ENCODE measurements at places on chromosomes 11 and 22.

DNA sequence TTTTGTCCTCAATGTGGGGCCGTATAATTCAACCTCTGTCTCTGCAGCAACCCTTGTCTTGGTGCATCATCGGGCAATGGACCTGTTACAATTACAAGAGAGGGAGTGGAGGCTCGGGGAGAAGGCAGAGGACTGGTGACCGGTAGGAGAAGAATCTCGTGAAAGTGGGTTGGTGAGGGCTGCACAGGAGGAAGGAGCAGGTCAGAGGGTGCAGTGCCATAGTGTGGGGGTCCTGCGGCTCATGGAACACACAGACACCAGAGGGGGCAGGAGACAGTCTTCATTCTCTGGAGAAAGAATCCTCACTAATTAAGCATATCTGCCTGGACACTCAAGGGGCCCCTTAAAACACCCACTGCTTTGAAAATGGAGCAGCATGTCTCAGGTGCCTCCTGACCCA lies 174.7 kb upstream of the B3GAT1 start:
- no peak for DNase-seq

DNA sequence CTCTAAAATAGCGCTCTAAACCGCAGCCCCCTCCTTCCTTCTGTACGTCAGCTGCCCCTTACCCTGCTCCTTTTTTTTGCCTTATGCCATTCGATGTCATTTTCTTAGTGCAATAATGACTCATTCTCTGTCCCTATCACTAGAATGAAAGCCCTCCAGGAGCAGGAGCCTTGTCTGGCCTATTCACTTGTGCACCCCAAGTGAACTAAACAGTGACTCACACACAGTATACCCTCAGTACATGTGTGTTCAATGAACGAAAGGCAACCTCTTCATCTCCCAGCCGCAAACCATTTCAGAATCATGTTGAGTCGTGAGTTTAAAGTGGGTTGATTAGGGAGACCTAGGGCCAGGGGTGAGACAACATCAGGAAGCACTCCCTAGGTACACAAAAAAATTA lies 50.7 kb upstream of the SPATA19 start:
- DNase-seq: peak; percentile 51

- peak; percentile 54 for DNase-seq
Measured at GRCh38 chr11:196786-197731, 4.2 kb downstream of the SCGB1C1 start.

DNA sequence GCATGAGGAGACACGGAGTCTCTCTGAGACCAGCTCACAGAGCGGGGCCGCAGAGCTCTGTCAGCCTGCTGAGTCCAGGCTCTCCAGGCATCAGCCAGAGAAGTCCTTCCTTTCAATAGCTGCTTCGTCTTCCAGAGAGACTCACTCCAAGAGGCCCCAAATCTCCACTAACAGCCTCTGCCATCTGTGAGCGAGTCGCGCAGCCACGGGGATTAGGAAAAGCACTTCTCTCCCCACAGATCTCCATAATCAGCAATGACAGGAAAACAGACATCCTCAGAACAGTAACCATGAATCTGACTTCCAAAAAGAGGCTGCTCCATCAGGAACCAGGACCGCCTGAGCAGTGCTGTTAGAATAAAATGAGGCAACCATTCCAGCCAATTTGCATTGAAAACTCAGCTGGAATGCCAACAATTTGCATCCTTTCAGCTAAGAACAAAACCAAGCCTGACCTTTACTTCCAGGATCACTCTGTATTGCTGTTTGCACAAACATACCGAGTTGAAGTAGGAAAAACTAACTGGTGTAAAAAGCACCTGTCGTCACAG lies 65.4 kb downstream of the SMCO4 start:
- DNase-seq: no peak

DNA sequence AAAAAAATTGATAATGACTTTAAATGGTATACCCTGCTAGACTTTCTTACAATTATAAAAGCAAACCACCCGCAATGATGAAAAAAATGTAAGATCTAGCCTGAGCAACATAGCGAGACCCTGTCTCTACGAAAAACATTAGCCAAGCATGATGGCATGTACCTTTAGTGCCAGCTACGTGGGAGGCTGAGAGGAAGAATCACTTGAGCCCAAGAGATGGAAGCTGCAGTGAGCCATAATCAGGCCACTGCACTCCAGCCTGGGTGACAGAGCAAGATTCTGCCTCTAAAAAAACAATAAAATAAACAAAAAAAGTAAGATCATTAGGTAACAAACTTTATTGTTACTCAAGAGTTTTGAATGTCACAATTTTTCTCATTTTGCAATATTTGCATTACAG lies 39.2 kb downstream of the KMT5B start:
- no peak for DNase-seq

DNA sequence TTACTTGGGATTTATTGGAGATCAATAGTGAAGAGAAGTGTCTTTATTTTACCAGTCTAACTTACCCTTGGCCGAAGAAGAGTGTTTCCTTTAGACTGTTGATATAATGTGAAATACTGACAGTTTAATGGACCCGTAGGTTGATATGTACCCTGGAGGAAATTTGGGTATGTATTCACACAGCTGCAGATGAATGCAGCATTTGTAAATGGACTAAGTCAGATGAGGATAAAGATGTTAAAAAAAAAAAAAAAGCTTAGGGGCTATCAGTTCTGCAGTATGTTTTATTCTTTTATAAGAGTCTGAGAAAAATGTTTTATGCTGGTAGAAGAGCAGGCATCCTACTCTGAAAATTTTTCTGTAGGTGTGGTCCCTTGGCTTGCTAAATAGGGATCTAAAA lies 2.7 kb downstream of the REXO2 start:
- DNase-seq: no peak

- no peak for DNase-seq
Measured at GRCh38 chr11:14656536-14657457, 13.2 kb downstream of the PDE3B start.

DNA sequence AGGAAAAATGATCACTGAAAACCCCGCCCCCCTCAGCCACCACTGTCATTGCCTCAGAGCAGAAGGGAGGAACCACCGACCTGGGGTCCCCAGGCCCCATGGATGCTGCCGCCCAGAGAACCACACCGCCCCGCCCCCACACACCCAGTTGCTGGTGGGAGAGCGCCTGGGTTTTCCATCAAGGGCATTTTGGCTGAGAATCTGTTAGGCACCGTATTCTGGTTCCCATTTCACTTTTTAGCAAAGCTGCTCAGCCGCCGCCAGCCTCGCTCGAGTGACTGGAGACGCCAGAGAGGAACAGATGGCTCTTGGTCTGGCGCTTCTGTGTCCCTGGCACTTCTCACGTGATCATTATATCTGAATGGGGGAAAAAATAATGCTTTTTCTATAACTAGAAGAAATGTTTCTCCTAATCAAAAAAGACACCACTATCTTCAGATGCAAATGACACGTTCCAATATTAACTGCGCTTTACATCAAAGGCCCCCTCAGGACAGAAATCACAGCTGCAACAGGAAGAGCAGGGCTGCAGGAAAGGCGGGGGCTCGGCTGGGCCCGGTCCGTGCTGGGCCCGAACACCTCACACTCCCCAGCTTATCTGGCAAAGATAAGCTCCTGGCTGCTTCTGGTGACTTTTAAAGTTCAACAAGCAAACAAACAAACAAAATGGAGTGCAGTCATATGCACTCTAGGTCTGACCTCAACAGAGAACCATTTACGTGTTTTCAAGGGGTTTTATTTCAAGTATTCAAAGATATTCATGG lies 149.8 kb downstream of the MPPED1 start:
- DNase-seq: peak; percentile 13

DNA sequence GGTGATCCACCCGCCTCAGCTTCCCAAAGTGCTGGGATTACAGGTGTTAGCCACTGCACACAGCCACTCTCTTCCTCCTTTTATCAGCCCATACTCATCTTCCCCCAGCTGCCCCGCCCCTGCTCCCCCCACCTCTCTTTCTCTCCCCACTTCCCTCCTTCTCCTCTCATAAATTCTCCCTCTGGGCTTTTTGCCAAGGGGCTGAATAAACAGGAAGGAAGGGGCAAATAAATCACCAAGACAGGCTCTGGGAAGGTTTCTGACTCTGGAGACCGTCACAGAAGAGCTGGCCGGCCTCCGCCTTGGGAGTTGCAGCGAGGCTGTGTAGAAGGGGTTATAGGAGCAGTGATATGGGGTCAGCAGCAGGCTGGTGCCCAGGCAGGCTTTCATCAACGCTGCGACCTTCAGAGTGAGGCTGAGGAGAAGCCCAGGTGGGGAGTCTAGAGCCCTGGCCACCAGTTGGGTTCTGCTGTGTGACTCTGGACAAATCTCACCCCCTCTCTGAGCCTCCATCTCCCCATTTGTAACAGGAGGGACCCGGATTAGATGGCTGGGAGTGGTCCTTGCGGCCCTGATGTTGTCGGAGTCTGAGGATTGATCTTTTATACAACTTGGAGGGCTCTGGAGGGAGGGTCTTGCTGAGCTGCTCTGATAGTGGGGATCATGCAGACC lies 62.6 kb upstream of the RASD2 start:
- no peak for DNase-seq

- DNase-seq: no peak
Measured at GRCh38 chr11:27353593-27354358, 9.2 kb downstream of the CCDC34 start.

DNA sequence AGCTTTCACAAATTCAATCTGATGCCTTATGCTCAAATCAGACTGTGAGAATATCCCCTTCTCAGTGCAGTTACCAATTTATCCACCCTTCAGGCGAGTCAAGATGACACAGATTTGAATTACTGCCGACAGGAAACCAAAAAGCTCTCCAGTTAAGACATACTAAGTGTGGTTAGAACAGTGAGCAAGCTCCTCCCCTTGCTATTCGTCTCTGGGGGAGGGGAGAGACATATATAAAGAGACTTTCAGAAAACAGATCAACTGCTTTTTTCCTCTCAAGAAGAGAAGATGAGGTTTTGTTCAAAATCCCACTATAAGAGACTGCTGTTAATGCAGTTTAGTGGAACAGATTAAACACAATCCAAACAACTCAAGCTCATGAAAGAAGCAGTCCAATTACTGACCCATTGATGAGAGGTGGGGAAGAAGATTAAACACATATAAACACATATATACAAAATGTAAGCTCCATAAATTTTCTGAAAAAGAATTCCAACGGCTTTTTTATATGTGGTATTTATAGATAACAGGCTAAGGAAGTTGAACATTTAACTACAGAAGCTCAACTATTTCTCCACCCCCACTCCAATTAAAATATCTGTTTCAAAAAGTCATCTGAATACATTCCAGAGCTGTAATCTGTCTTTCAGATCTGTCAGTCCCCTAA lies 102.7 kb downstream of the MRTFA start:
- DNase-seq: no peak

- DNase-seq: no peak
Measured at GRCh38 chr22:45799291-45799690, 127.7 kb downstream of the ATXN10 start.

GRCh38 chr11:90585491-90585890 lies 362.6 kb upstream of the CHORDC1 start:
- DNase-seq: no peak

GRCh38 chr11:1779806-1780699 lies 16.3 kb upstream of the CTSD start:
- no peak for DNase-seq

GRCh38 chr11:77051511-77051910 lies 15.3 kb upstream of the CAPN5 start:
- no peak for DNase-seq

- DNase-seq: no peak
Measured at GRCh38 chr11:57819252-57819979, 57.8 kb downstream of the CTNND1 start.

- no peak for DNase-seq
Measured at GRCh38 chr11:132126973-132127899, 756.8 kb downstream of the NTM start.

DNA sequence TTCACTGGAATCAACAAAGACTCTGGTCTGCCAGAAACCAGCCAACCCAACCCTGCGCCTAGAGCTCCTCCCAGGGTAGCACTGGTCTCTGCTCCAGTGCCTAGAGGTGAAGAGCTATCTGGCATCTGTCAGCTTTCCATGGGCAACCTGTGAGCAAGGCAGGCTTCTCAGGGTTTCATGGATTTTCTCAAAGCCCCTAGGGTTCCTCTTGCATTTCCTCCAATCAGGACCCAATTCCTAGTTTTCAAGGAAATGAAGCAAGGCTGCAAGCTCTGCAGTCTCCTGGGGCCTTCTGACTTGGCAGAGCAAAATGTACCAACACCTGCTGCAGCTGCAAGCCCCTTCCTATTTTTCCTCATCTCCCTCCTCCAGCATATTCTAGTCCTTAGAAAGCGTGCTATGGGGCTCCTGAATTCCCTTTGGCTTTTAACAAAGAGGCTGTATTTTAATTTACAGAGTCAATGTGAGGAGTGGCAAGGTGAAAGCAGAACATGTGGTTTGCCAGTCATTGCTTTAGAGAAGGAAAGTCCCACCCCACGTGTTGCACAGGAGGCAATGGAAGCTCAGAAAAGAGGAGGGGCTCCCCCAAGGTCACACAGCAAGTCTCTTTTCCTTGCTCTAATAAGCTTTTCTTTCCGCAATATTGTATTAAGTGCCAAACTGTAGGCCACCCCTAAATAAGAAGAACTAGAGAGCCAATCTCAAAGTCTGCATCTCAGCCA lies 33.0 kb upstream of the RIC3 start:
- DNase-seq: no peak

- DNase-seq: no peak
Measured at GRCh38 chr11:44282620-44283019, 27.3 kb downstream of the ALX4 start.

DNA sequence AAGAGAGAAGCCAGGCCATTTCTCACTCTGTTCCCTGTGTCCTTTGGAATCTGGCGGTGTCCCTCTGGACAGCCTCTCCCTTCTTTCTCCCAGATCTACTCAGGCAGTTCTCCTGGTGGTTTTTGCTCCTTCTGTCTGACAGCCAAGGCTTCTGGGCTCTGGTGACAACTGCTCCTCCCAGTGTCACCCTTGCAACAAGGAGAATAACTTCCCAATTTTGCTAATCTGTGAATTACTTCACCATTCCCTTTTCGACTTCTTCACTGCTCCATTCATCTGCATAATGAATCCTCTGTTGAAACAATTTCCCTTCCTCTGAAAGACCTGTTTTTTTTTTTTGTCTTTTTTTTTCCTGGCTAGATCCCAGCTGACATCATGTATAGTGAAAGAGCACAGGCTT lies 56.3 kb upstream of the PDE3B start:
- no peak for DNase-seq

GRCh38 chr11:46382646-46383403 lies 1.4 kb downstream of the MDK start:
- DNase-seq: no peak

DNA sequence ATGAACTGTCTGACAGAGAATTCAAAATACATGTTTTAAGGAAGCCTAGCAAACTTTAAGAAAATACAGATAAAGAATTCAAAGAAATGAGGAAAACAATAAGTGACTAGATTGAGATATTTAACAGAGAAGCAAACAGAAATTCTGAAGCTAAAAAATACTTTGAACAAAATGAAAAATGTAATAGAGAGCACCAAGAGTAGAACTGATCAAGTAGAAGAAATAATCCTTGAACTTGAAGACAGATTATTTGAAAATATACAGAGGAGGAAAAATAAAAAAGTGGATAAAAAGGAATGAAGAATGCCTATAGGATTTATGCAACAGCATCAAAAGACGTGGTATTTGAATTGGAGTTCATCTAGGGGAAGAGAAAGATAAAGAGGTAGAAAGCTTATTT lies 101.9 kb upstream of the OR4B1 start:
- DNase-seq: no peak

GRCh38 chr11:44596525-44597276 lies 31.2 kb downstream of the CD82 start:
- peak; percentile 76 for DNase-seq

GRCh38 chr22:32376681-32377080 lies 19.0 kb downstream of the RFPL3 start:
- no peak for DNase-seq

All from activated CD8-positive, alpha-beta memory T cell treated with anti-CD3 and anti-CD28 coated beads for 24 hours (primary cell).